ENCODE measurements at places on chromosomes 12 and 14.

DNA sequence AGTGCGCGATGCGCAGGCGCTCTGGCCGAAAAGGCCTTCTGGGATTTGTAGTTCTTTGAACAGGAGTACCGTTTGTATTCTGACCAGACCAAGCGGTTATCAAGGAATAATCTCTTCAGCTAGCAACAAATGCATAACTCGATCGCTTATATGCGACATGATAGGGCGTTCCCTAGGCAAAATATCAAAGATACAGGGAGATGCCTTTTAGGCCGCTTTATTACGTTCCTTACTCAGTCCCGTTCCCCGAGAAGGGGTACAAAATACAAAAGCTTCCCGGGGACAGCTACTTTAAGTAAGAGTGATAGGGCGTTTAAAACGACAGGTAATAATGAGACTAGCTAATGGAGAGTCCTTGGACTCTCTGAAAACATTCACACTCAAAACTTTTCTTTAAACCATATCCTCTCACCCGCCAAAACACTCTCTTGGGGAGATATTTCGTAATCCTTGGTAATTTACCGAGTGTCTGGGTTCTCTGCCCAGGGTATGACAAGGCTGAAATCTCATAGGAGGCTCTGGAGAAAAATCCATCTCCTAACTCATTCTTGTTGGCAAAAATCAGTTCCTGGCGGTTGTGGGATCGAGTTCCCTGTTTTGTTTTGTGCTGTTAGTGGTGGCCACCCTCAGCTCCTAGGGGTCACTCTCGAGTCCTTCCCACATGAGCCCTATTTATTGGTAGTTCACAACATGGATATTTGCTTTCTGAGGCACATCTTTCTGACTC is 412 bp upstream of the SNW1 start:
- peak; percentile 31 for DNase-seq

GRCh38 chr12:12032260-12032791 is 38.4 kb upstream of the BCL2L14 start:
- peak; percentile 79 for DNase-seq

DNA sequence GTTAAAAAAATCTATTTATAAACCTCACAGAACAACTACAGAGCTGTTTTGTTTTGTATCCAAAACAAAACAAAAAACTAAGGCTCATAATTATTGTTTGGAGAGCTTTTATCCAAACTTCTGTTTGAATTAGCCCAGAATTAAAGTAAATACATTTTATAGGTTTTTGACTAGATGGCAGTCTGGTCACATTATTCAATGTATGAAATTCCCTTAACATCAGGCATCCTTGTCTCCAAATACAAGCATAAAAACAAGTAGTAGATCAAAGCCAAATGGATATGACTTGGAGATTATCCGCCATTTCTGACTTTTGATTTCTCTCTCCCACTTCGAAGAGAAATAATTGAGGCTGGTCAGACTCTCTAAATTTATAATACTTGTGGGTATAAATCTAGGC is 63.5 kb downstream of the SLC38A1 start:
- DNase-seq, result no peak

DNA sequence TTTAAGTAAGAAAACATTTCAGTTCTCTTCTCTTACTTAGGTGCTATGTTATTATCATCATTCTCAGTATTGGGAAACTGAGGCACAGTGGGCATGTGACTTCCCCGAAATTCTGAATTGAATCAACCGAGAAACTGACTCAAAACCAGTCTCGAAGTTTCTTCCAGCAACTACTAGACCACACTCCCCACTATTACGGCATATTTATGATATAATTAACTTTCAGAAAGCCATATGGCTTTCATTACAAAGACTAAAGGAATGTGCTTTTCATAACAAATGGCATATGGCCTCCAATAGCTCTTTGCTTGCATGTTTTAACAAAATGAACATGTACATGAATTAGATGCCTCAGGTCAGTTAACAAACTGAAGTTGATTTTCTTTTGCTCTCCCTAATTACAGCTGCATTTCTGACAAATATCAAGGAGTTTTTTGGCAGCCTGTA is 182.9 kb upstream of the SLC38A2 start:
- DNase-seq, result no peak

- DNase-seq, result no peak
Measured at GRCh38 chr14:72254937-72255472, 322.8 kb downstream of the RGS6 start.

DNA sequence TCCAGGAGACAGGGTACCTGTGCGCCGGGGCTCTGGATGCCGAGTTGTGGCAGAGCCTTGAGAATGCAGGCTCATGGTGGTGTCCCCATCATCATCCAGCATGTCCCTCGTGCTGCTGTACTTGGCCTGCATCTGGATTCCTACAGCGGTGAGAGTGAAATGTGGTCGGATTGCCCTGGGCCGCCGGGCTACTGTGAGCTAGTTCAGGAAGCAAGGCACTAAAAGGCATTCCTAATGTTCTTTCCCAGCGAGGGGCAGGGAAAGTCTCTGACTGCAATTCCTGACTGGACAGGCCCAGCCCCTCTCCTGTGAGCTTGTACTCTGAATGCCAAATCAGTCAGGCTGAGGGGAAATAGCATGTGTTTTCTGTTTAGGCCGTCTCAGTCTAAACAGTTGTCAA is at the start of gene CLEC1A:
Gene CLEC1A, minus strand, starts transcription at position 195 of the 400 bp plus-strand sequence. Its CDS starts 63 bp downstream, at position 132.
- no peak for DNase-seq

- peak; percentile 88 for DNase-seq
Measured at GRCh38 chr12:1939801-1940607, 21.6 kb upstream of the CACNA2D4 start.

DNA sequence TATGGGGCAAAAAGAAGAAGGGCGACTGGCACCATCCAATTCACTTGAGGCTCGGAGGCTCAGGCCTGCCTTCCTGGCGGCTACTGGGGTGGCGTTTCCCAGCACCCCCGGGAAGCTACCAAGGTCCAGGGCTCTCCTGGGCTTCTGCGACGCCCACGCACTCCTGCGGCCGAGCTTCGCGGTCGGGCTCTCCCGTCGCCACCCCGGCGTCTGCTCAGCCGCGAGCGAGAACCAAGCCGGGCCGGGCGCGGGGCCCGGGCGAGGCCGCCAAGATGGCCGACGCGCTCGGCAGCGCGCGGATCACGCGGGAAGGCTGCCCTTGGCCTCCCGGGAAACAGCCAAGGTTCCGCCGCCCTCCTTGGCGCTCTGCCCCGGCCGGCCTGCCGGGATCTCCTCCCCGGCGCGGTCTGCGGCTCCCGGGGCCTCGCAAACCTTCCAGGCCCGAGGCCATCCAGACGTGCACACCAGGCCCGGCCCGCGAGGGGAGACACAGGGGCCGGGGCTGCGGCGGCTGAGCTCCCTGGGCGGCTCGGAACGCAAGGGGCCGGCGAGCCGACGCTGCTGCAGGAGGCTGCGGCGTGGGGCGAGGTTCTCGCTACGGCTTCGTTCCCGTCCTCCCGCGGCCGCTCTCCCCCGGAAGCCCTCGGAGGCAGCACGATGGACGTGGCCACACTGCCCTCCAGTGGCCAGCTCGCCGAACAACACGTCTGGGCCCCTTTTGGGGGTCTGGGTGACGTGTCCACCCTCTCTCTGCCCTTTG is 23.5 kb upstream of the ZFP36L1 start:
- peak; percentile 97 for DNase-seq

DNA sequence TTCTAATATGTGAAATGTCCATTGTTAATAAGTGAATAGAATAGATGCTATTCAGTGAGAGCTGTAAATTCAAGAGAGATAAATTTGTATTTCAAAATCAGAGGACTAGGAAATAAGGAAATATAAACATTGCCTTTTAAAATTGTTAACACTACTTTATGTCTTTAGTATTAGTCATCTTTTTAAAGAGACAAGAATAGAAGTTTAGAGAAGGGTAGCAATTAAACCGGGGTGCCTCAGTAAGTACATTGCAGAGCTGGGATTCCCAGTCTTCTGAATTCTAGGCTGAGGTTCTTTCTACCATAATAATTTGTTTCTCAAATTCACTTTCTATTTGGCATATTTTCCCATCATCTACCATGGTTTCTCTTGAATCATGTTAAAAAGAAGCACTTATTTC is 498.6 kb downstream of the SLC16A7 start:
- DNase-seq, result no peak

GRCh38 chr12:111390910-111391309 is 14.8 kb upstream of the SH2B3 start:
- no peak for DNase-seq

GRCh38 chr12:46303039-46303666 is 34.3 kb upstream of the SLC38A1 start:
- peak; percentile 62 for DNase-seq

GRCh38 chr12:62647586-62647985 is 181.0 kb downstream of the MON2 start:
- no peak for DNase-seq

DNA sequence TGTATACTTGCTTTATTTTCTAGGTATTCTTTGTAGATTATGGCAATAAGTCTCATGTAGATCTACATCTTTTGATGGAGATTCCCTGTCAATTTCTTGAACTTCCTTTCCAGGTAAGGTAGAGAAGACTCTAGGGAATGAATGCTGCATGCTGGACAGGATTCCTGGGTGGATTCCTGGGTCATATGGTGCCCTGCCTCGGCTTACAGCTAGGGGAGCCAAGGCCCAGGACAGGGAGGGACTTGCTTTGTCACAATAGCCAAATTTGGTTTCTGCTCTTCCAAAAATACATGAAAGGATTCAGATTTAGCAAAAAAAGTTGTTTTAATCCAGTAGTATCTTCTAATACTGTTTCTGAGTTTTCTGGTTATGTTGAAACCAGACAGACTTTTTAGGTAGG is 59.5 kb upstream of the ASPG start:
- no peak for DNase-seq

DNA sequence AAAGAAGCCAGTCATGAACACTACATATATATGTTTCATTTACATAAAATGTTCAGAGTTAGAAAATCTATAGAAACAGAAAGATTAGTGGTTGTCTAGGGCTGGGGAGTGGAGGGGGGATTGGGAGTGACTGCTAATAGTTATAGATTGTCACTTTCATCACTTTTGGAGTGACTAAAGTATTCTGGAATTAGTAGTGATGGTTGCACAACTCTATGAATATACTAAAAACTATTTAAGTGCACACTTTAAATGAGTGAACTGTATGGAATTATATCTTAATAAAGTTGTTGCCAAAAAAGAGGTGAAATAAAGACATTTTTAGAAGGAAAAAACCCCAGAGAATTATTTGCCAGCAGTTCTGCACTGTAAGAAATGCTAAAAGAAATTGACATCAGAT is 9.5 kb downstream of the CATSPERB start:
- DNase-seq, result no peak

DNA sequence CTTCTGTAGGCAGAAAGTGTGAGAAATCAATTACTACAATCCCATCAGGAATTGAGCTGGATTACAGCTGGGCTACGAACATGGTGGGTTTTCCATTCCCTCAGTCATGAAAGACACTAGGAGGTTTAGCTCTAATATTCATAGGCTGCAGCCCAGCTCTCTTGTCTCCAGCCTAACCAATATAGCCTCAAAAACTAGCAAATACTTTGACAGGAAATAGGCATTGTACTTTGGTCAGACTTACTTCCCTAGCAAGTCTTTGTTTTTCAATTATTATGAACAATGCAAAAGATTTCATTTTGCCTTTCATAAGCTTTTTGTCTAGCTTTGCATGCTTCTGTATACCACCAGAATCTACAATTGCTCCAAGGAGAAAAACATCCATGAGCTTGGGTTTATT is 296.2 kb downstream of the GPHN start:
- DNase-seq, result no peak

DNA sequence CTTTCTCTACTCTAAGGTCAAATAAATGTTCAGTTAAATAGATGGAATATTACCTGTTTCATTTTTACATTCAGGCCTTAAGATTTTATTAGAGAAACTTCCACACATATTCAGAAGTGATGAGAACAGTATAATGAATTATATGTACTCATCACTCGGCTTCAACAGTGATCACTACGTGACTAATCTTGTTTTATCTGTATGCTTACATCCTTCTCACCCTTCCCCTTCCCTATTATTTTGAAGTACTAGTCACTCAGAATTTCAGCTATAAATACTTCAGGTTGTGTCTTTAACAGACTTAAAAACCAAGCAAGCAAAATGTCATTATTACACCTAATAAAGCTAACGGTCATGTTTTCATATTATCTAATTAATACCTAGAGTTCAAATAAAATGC is 34.9 kb downstream of the ETV6 start:
- no peak for DNase-seq

DNA sequence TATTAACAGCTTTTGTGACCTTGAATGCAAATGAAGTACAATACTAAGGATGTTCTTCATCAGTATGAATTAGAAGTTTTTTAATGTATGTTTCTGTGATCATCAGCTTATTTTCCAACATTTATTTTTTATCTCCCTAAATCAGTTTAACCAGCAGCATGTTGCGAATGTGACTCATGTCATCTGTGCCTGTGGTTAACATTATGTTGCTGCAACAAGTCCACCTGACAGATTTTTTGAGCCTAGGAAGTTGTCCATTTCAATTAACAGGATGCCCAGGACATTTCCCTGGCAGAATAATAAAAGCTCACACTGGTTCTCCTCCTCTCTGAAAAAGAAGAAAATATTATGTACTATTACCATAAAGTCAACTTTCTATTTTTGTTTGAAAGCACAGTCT is 155.5 kb downstream of the SYT1 start:
- no peak for DNase-seq

DNA sequence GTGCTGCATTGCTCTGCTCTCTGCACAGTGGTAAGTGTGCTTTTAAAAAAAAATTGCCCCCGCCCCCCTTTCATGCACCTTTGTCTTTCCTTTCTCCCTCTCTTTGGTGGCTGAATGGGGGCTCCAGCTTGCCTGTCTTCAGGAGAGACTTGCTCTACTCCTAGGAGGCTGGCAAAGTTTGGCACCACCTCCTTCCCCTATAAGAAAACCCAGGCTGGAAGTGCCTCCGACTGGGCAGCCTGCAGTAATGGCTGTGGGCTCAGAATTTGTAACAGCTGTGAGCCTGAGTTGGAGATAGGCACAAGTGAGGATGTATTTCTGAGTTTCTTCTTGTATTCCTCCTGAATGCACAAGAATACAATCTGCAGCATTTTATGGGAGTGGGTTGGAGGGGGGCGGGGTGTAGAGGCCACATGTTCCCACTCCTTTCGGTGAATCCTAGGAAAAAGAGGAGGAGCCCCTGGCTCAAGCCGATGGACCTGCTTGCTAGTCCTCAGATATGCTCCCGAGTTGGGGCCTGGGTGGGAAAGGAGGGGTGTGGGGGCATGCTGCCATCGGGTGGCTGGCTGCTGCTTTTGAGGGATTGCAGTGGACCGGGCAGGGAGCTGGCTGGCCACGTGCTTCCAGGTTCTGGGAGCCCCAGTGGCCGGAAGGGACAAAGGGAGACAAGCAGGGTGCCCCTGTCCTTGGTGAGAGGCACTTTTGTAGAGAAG is 124.3 kb downstream of the TSPAN9 start:
- no peak for DNase-seq

DNA sequence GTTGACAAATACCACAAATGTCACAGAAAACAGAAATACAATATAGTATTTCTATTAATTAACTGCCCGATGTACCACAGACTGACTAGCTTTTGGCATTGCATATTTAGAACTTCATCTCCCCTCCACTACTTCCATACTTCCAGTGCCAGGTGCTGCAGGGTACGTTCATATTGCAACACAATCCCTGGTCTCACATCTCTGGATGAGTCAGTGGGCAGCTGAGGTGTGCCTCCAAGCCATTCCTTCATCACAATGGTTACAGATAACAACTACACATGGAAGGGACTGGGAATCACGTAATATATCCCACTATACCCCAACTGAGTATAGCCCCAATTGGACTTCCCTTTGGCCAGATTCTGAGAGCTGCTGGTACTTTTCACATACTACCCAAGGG is 31.1 kb downstream of the CCDC198 start:
- no peak for DNase-seq
